Hematopoietic multipotent progenitor cell (in vitro differentiated cells): ENCODE measurements at places on chromosomes 5 and 9. TPM values are rescaled to one million over a fixed set of nuclear protein-coding genes. Genes with fewer than 3 reads are reported as not detected.

Gene MARCOL
- not detected for total RNA-seq

Gene MARVELD2
- 0.27 TPM for total RNA-seq

Gene RORB
- total RNA-seq, result under 0.01 TPM

Gene ADCY2
- total RNA-seq, result 0.27 TPM

Gene SCGB3A2
- total RNA-seq, result not detected

Gene TEX48
- not detected for total RNA-seq

- no peak for DNase-seq
These were observed 22.4 kb upstream of the KIF12 start for GRCh38 chr9:114121227-114122135.

DNA sequence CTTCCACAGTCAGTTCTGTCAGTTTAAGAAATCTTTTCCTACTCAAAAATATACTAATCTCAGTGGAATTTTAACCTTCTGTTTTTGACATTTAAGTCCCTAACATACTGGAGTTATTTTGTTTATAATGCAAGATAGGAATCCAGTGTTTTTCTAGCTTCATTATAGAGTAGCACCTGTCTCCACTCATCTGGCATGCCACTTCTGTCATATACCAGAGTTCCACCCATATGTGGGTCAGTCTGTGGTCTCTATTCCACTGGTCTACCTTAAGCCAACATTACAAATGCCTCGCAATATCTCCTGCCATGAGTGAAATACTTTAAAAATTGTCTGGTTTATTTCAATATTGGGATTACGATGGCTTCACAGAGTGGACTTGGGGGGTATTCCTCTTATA, 42.9 kb downstream of the RNF145 start:
- no peak for DNase-seq

DNA sequence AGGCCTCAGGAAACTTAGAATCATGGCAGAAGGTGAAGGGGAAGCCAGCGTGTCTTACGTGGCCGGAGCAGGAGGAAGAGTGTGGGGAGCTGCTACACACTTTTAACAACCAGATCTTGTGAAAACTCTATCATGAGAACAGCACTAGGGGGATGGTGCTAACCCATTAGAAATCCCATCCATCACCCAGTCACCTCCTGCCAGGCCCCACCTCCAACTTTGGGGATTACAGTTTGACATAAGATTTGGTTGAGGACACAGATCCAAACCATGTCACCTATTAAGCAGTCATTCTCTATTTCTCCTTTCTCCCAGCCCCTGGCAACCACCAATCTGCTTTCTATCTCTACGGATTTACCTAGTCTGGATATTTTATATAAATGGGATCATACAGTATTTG, 26.9 kb downstream of the PBX3 start:
- no peak for DNase-seq

GRCh38 chr5:78467140-78467539, 106.7 kb downstream of the SCAMP1 start:
- DNase-seq, result no peak

GRCh38 chr9:133109931-133110650, 10.9 kb downstream of the RALGDS start:
- no peak for DNase-seq

DNA sequence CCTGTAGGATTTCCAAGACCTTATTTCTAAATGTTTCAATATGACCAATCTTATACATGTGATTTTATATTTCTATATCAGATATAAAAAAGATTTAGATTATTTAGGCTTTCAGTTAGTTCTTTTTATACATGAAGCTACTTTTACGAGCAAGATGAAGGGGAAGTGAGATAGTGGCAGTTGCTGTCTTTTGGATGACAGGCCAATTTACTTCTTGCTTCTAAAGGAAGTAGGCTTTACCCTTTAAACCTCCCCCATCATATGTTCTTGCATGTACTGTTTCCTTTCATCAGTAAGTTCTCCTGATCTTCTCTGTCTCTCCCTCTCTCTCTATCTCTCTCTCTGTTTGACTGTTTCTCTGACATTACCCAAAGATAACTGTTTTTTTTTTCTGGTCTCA, 4.0 kb upstream of the TYRP1 start:
- no peak for DNase-seq

GRCh38 chr9:133794016-133794760, 56.0 kb upstream of the SARDH start:
- no peak for DNase-seq

DNA sequence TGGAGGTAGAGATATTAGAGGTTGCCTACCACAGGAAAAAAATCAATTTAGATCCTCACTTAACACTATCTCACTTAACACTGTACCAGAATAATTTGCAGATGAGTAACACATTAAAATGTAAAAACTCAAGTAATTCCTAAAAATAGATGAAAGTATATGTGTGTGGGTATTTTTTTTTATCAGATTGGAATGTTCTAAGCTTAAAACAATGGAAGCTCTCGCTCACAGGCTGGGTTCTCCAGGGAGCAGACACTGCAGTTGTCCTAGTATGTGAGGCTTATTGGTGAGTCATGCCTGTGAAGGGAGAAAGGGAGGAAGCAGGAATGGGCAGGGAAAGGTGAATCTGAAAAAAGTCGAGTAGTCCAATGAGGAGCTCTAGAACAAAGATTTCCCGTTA, 181.3 kb upstream of the ZNF608 start:
- DNase-seq, result no peak

GRCh38 chr9:37262410-37262809, 142.0 kb downstream of the ZCCHC7 start:
- no peak for DNase-seq

- no peak for DNase-seq
These were observed 143.3 kb downstream of the RAPGEF6 start for GRCh38 chr5:131491749-131492148.
